ENCODE measurements at places on chromosomes 4 and X.
A peak's percentile ranks its signal among the peaks of the same experiment; 100 is the strongest.

- peak; percentile 10 for DNase-seq
Observed at GRCh38 chr4:161320377-161320776, 843.4 kb downstream of the FSTL5 start.

DNA sequence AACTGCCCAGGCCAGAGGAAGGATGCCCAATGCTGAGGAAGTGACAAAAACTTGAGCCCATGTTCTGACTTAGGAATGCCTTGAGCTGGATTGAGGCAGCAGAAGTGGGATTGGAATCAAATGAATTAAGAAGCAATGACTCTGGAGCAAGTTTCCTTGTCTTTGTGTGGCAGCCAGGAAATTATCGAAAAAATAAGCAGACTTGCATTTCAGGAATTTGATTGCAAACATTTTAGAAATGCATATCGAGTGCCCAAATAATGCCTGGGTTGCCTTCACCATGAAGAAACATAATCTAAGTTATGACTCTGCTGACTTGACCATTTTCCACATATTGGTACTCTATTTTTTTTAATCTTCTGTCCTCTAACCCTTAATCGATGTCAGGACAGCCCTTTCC, 9.5 kb downstream of the CYTL1 start:
- no peak for DNase-seq

DNA sequence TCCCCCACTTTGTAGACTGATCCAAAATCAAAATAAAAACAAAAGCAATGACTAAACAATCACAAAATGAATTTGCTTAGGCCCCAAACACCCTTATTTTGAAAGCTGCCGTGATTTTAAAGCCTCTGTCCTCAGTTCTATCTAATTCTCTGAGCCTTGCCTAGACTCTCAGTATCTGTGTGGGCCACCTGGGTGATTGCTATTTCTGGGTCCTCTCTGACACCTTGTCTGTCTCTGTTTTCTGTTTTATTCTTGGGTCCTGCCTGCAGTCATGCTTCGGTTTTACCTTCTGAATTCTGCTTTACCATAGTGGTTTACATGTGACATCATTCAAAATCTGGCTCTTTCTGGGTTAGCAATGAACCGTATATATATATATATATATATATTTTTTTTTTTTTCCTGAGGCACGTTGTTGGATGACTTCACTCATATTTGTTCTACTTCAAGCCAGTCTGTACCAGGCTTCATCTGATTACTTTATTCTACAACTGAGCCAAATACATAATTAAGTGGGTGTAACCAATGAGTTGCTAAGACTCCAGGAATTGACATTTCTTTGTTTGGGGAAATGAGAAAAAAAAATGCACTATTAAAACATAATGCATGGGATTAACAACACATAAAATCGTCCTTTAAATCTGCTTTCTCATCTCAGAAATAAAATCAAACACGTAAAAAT, 710.7 kb upstream of the SLIT2 start:
- no peak for DNase-seq

DNA sequence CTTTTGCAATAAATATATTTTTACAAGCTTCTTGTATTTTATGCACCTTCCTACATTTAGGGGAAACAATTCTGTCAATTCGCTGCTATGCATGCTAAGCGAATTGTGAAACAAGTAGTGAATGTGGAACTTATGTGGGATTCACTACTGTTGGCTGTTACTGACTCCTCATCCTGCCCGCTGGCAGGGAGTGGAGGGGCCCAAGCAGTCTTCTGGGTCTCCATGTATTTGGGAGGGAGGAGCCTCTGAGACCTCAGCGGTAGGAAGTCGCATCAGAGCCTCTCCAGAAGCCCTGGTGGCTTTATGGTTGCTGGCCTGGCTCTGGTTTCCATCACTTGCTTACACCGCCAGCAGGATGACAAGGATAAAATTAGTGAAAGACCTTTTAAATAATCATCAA, 3.7 kb upstream of the SETD7 start:
- no peak for DNase-seq

DNA sequence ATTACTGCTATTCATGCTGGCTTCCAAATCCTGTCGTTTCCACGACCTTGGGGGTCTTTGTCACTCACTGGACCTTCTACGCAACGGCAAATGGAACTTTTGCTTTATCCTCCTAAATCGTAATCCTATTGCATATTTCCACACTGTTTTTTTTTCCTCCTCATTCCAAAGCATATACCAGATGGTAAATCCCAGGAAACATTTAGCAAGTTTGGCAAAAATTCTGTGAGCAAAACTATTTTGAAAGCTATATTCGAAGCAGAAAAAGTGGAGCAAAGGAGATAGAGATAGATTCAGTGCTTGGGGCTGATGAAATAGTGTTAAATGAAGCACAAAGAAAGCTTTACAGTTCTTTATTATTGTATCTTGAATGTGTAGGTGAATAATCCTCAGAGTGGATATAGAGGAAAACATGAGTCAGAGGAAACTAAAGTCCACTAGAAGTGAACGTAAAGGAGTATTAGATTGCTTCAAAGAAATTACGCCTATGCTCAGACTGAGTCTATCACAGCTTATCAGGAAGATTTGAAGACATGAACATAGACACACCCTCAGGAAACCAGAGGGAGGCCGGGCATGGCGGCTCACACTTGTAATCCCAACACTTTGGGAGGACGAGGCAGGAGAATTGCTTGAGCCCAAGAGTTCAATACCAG, 50.2 kb upstream of the FAM9A start:
- no peak for DNase-seq

DNA sequence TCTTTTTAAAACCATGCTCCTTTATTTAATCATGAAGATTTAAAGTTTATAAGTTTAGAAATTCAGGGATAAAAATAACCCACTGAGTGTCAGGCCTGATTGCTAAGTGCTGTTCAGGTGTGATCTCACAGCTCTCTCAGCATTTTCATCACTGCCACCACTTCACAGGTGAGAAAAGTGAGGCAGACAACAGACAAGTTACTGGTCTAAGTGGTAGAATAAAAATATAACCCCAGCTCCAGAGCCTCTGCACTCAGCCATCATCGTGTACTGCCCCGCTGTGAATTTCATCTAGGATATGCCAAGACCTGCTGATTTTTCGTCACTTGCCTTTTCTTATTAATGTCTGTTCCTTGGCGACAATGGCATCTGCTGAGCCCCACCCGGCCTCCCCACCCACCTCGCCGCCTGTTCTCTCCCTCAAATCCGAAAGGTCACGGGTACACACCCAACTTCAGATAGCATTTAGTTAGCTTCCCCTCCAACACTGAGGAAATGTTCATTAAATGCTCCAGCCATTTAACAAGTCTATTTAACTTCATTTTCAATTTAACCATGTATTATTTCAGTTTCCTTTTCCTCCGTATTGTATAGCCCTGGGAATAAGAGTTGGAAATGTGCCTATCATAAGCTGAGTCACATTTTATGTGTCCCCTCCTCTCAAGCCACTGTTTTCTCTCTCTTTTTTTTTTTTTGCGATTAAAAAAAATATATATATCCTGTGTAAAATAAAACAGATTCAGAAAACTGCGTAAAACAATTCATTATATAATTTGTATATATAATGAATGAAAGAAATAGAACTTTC, 236.5 kb downstream of the CBR4 start:
- DNase-seq = no peak

DNA sequence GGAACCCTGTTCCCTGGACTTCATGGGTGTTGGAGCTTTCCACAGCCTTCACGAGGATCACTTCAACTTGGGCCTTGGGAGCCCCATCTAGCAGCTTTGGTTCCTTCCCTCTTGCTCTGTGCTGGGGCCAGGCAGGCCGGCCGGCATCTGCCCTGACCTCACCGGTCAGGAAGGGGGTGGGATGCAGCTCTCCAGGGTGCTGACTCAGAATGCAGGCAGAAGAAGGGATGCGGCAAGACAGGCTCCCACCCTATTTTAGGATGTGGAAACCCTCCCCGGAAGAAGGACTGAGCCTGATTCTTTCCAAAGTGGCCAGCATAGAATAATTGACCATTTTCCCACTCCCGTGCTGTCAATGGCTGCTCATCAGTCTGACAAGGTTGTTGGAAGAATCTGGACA, 47.1 kb downstream of the FHDC1 start:
- peak; percentile 22 for DNase-seq

GRCh38 chr4:14529653-14530052, 472.6 kb upstream of the CPEB2 start:
- no peak for DNase-seq

DNA sequence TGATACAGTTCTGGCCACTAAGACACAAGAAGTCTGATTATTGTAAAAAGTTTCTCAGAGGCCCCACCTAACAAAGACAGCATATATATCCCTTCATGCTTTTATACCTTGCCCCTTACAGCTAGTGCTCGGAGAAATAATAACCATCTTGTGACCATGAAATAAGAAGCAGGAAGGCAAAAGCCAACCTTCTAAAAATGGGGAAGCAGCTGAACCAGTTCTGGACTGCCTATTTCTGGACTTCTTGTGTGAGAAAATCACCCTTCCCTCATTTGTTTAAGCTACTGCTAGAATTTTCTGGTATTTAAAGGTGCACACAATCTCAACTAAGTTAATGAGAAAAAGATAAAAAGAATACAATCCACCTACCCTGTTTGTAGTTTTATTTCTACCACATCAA, 87.5 kb downstream of the CNOT6L start:
- no peak for DNase-seq

- DNase-seq = no peak
Observed at GRCh38 chr4:113339430-113339813, 290.0 kb downstream of the ANK2 start.

DNA sequence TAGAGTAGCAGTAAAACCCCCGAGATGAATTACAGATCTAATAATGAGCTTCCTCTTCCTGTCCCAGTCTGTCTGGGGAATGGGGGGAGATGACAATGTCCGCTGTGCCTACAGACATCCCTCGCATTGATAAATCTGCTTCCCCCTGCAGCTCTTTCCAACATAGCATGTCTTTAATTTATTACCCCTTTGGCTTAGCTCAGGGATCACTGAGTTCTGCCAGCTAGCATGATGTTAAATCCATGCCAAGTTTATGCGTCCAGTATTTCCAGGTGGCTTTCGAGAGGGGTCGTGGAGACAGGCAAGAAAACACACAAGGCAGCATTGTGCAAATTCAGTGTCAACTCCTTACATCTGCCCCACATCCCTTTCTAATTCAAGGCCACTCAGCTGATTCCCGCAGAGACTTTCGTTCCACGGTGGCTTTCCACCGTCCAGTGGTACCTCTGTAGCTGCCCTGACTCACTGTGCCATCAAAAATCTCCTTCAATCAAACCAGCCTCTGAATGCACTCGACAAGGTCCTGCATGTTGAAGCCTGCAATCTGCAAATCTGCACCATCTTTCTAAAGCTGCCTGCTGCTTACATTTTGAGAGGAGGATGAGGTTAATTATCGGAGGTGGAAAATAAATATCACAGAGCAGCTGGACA, 75.1 kb downstream of the MXRA5 start:
- DNase-seq = no peak

DNA sequence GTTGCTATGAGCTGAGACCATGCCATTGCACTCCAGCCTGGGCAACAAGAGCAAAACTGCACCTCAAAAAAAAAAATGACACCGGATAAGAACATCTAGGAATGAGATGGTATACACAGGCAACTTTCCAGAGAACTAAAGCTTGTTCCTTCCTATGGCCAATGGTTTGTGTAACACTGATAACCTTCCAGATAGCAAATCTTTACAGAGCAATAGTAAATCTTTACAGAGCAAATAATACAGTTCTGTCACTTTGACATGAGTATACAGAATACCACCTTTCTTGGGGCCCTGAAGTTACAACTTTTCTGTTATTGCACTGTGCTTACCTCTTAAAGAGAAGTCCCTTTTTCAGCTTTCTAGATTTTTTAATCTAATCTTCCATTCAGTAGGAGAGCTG, 91.6 kb downstream of the CD99L2 start:
- no peak for DNase-seq

DNA sequence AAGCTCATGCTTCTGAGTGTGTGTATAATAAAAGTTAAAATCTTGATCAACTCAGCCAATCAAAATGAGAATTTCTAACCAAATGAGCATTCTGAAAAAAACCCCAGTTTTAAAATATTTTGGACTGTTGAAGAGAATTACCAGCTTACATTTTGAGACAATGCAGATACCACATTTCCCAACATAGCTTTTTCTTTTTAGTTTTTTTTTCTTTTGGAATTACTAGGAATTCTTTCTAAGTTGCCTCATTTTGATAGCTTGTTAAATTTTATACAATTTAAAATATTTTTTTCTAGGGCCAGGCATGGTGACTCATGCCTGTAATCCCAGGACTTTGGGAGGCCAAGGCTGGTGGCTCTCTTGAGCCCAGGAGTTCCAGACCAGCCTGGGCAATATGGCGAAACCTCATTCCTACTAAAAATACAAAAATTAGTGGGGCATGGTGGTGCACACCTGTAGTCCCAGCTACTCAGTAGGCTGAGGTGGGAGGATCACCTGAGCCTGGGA, 2.2 kb downstream of the RP2 start:
- DNase-seq = no peak

GRCh38 chr4:66639361-66639760, 905.9 kb downstream of the CENPC start:
- peak; percentile 23 for DNase-seq

DNA sequence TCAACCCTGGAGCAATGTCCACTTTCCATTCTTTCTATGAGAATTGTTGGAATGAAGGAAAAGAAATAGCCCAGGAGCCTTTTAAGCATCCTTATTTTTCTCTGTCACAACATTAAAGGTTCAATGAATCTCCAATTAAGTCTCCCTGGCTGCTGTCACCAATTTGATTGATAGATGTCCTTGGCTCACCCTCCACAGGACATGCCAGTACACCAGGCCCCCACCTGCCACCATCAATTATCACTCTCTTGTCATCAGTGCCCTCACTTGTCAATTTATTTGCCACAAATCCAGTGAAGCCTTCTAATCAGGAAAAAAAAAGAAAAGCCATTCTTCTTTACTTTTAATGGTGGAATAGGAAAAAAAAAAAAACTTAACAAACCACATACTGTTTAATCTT, 453.6 kb downstream of the CENPC start:
- DNase-seq = no peak

- no peak for DNase-seq
Observed at GRCh38 chr4:65515646-65516045, 154.6 kb downstream of the EPHA5 start.

DNA sequence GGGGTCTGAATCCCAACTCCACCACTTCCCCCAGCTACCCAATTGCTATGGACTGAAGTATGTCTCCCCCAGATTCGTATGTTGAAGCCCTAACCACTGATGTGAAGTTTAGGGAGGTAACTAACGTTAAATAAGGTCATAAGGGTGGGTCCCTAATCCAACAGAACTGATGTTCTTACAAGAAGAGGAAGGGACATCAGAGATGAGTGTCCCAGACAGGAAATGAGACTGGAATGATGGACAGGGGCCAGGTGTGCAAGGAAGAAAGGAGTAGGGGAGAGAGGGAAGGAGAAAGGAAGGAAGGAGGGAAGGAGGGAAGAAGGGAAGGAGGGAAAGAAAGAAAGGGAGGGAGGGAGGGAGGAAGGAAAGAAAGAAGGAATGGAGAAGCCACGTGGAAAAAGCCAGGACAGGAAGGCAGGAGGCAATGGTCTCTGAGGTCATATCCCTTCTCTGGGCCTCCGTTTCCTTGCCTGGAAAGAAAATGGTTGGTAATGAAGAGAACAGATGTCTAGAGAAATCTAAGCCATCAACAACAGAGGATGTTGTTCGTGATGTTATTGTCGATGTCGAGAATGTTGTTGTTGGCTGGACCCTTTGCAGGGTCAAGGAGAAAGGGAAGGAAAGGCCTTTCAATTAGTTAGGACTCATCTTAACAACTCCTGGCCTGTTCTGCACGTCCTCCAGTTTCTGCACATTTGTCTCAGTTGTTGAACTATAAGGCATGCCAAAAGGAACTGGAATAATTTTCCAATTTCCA, 59.0 kb upstream of the FGFBP2 start:
- DNase-seq = no peak

- DNase-seq = no peak
Observed at GRCh38 chr4:154086247-154086646, 297.4 kb upstream of the SFRP2 start.

Measured in astrocyte (in vitro differentiated cells and primary cell).